ENCODE measurements at places on chromosomes 13 and 19. TPM values are rescaled to one million over a fixed set of nuclear protein-coding genes. Genes with fewer than 3 reads are reported as not detected.

Gene GPR108
- 132 TPM for total RNA-seq

Gene ZFP28
- total RNA-seq, result 5.1 TPM

Gene PSG1
- not detected for total RNA-seq

Gene PPP6R1
- 91.7 TPM for total RNA-seq

DNA sequence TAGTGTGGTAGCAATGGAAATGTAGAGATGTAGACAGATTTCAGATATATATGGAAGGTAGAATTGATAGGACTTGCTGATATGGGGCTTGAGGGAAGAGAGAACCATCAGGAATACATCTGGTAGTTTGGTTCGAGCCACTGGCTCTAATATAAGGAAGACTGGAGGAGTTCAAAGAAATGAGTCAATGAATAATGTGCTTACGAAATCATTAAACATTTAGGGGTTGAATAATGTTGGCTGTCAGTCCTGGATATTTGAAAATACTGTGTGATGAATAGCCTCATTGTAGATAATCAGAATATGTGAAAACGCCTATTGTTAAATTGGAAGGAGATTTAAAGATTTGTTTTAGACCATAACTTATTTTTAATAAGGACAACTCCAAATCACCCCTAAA is 21.6 kb downstream of the SGCG start:
- no peak for DNase-seq

GRCh38 chr13:113612607-113613006 is 28.1 kb downstream of the TFDP1 start:
- DNase-seq, result no peak

GRCh38 chr19:6217752-6218334 is 61.9 kb downstream of the MLLT1 start:
- DNase-seq, result no peak

- DNase-seq, result no peak
These were observed 486.8 kb downstream of the FOXO1 start for GRCh38 chr13:40179445-40180281.

GRCh38 chr13:95181586-95181985 is 119.7 kb downstream of the ABCC4 start:
- DNase-seq, result no peak

DNA sequence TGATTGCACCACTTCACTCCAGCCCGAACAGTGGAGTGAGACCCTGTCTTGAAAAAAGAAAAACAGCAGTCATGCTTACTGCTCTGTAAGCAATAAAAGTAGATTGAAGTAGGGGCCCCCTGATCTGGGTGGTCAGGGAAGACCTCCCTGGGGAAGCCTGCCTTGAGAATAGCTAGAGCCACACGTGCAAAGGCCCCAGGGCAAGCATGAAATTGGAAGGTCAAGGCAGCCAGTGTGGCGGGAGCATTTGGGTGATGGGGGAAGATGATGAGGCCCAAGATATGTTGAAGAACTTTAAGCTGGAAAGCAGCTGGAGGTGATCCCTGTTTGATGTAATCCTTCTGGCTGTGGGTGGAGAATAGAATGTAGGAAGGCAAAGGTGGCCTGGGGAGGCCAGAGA is 104.4 kb downstream of the SIPA1L3 start:
- DNase-seq, result no peak

All from cardiac muscle cell (in vitro differentiated cells and primary cell).